Midbrain (tissue), 1 donor: ENCODE measurements at places on chromosomes 7 and 10.

DNA sequence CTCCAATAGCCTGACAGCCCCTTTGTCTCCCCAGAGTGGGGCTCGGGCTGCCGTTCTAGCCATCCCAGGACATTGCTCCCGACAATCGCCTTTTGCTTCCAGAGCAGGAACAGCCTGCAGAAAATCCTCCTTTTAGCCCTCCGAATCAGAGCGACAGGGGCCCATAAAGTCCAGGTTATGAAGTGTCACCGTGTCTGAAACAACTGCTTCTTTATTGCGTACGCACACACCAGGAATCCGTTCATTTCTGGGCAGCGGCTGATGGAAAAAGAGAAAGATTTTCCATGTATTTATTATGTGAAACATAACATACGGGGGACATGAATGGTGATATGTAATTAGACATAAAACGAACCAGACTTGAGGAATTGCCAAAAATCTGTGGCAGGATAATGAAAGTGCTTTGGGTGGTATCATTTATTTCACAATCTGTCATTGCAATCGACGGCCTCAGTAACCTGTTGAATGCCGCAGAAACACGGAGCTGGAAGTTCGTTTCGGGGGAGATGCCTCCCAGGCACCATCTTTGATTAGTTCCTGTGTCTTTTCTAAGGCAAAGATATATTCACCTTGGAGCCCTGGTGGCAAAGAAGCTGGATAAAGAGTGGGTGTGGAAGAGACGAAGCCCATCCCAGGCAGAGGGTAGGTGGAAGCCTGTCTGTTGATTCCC is 48.1 kb downstream of the FAM241B start:
- DNase-seq = no peak

- peak; percentile 65 for DNase-seq
Observed at GRCh38 chr7:517774-518629, 1.6 kb downstream of the PDGFA start.

GRCh38 chr10:95755511-95756004 is 405 bp upstream of the ENTPD1 start:
- DNase-seq = peak; percentile 14

- DNase-seq = no peak
Observed at GRCh38 chr10:4007771-4008170, 222.8 kb upstream of the KLF6 start.

- DNase-seq = no peak
Observed at GRCh38 chr7:18855796-18856195, 261.6 kb downstream of the TWIST1 start.

- no peak for DNase-seq
Observed at GRCh38 chr10:118967160-118967559, 62.4 kb upstream of the NANOS1 start.

DNA sequence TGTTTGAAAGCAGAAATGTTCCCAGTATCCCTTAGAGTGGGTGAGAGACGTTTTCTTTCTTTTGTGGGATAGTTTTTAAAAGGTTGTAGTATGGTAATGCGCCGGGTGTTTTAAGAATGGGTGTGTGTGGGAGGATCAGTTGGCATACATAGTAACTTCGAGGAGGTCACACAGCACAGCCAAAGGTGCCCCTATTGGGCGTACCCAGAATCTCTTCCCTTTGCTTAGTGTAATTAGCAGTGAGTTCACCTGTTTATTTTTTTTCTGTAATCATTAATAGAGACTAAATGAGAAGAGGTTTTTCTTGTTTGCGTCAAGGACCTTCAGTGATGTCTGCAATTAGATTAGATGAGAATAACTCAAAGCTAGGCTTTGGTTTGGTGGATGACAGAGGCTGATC is 1.5 kb downstream of the PLEKHA8 start:
- DNase-seq = no peak

GRCh38 chr7:97018126-97018601 is 6.5 kb downstream of the DLX5 start:
- no peak for DNase-seq
